ENCODE measurements at places on chromosomes 5 and 9. TPM values are rescaled to one million over a fixed set of nuclear protein-coding genes. Genes with fewer than 3 reads are reported as not detected.

FOXD4 gene
- polyA plus RNA-seq: not detected

FRMD3 gene
- 4.2 TPM for polyA plus RNA-seq

FOXD1 gene
- 0.04 TPM for polyA plus RNA-seq

RNF224 gene
- not detected for polyA plus RNA-seq

PITX1 gene
- polyA plus RNA-seq: not detected

MYMK gene
- polyA plus RNA-seq: not detected

FAT2 gene
- not detected for polyA plus RNA-seq

All from CD14-positive monocyte (primary cell).